Effector memory CD4-positive, alpha-beta T cell (primary cell): ENCODE measurements at places on chromosomes 5 and 9.

- no peak for DNase-seq
Observed at GRCh38 chr5:135477613-135478066, 25.5 kb upstream of the TIFAB start.

DNA sequence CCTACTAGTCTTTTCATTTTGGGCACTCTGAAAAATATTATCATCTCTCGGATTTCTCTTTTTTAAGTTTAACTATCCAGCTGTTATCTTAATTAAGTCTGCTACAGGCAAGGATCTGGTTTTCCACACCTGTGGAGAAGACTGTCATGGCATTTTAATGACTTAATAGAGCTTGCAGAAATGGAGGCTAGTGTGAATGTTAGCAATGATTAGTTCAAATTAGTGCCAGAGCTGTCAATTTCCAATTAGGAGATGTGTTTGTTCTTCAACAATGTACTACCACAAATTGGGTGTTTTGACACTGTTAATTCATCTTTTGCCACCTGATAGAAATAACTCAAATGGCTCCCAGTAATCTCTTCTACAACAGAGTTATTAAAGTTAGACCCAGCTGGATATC, 2023.0 kb upstream of the CDH9 start:
- no peak for DNase-seq

DNA sequence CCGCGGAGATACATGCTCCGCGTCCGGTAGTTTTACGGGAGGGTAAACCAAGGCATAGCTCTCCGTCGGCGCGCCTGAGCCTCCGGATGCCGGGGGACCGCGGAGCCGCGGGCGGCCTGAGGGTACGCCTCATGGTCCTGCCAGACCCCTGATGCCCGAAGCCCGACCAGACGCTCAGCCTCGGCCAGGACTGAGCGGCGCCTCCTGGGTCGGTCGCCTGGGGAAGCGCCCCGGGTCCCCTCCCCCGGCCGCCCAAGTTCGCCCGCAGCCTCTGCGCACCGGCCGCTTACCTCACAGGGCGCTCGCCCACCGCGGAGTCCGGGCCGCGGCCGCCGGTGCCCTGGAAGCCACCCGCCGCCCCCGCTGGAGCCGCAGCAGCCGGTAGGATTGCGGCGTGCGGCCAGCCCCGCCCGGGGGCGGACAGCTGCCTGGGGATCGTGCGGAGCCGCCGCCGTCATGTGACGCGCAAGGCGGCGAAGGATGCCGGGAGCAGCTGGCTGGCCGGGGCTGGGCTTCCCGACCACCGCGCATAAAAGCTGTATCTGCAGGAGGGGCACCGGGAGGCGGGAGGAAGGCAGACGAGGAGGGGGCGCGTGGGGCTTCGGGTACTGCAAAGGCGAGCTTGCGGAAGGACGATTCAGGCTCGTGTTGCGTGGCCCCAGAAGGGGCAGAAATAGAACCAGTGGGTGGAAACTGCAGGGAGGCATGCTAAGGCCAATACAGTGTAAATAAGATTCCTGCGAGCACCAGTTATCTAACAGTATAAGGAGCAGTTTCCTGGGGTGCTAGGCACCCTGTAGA, at the start of gene FBXO10:
TSS of gene FBXO10 (minus strand) at position 460 of the 801 bp plus-strand sequence. CDS start 34,612 bp downstream, outside the sequence.
- DNase-seq: peak; percentile 18

DNA sequence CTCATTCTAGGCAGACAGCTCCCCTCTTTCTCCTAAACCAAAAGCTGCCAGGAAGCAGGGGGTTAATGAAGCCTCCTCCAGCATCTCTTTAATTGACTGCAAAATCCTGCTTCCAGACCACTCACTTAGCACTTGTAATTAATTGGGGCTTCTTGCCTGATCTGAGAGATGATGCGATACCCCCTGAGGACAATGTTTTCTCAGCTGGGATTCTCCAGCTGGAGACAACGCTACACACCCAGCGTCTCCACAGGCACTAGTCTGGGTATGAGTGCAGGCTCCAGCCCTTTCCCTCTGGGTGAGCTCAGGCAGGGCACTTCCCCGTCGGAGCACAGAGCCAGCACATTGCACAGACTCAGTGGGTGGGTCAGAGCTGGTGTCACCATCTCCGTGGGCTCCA, 16.1 kb downstream of the CPLX2 start:
- DNase-seq: no peak

DNA sequence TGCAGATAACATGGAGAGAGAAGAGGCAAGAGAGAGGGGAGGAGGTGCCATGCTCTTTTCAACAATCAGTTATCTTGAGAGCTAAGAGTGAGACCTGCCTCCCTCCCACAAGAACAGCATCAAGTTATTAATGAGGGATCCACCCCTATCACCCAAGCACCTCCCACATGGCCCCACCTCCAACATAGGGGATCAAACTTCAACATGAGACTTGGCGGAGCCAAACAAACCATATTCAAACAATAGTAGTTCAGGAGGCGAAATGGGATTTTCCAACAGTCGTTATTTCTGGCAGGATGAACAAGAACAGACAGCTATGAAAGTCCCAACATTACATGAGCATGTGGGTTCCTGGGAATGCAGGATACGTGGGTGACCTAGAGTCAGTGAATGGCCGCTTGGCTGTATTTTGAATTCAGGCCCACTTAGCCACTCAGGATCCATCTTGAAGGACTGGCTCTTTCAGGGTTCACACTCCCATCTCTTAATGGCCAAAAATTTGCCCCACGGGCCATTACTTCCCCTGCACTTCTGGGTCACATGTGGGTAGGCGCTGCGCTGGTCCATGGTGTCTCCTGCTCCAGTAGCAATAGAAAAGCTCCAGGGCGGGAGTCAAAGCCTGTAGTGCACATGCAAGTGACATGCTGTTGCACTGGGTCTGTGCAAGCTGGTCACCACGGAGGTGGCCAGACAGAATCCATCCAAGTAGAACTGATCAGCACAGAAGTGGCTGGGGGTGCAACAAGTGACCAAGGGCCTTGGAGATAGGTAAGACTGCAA, 7.1 kb upstream of the FAF2 start:
- no peak for DNase-seq

GRCh38 chr9:125396799-125397198, 135.2 kb downstream of the GAPVD1 start:
- no peak for DNase-seq

GRCh38 chr9:94654165-94654894, 15.0 kb upstream of the FBP1 start:
- no peak for DNase-seq

DNA sequence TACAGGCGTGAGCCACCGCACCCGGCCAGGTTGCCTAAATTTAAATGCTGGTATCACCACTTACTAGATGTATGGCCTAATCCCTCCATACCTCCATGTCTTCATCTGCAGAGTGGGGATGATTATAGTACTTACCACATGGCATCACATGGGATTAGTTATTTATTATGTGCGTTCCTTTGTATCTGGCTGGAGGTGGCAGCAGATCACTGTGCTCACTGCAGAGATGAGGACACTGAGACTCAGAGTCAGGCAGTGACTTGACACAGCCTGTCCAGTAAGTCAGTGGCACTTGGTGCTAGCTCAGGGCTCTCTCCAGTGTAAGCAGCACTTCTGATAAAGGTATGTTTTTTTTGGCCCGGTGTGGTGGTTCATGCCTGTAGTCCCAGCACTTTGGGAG, 38.4 kb upstream of the HAND1 start:
- no peak for DNase-seq

DNA sequence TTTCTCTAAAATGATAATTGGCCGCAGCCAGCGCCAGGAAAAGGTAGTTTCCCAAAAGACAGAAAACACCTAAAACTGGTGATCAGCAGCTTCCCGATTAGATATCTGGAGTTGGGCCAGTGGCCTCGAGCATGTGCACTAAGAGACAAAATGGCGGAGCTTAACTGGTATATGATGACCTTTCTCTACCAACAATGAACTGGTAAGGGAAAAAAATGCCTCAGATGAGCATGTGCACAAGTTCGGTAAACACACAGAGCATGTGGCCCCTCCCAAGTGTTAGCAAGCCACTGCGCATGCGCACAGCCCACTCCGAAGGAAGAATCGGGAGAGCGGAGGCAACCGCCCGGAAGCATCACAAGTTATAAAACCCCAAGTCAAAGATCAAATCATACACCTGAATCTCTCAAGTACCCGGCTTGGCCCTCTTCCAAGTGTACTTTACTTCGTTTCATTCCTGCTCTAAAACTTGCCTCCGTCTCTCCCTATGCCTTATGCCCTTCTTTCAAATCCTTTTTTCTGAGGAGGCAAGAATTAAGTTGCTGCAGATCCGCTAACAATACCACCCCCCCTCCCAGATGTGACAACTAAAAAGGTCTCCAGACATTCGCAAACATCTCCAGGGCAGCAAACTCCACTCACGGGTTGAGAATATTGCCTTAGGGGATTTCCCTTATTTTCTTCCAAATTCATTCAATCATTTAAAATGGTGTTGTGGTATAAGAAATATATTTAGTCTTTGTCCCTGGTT, 15.0 kb upstream of the PTBP3 start:
- peak; percentile 19 for DNase-seq

GRCh38 chr5:115657881-115658233, 32.0 kb upstream of the TMED7 start:
- DNase-seq: no peak

DNA sequence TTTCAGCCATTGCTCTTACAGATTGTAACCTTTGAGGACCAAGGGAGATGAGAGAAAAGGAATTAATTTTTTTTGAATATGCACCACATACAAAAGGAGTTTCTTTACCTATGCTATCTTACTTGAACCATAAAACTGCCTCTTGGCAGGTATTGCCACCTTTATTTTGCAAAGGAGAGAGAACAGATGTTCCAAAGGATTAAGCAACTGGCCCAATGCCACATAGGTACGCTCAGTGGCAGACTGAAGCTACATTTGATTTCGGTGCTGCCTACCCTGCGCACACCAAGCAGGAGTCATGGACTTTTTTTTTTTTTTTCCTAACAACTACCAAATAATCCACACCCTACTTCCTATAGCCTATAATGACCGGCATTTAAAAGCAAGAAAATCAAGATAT, 43.1 kb downstream of the SAXO1 start:
- no peak for DNase-seq

- DNase-seq: no peak
Observed at GRCh38 chr5:140875085-140876065, at the start of gene PCDHA12. PCDHA12 (plus strand) TSS chr5:140875308; CDS start chr5:140875473, 165 bp downstream.

DNA sequence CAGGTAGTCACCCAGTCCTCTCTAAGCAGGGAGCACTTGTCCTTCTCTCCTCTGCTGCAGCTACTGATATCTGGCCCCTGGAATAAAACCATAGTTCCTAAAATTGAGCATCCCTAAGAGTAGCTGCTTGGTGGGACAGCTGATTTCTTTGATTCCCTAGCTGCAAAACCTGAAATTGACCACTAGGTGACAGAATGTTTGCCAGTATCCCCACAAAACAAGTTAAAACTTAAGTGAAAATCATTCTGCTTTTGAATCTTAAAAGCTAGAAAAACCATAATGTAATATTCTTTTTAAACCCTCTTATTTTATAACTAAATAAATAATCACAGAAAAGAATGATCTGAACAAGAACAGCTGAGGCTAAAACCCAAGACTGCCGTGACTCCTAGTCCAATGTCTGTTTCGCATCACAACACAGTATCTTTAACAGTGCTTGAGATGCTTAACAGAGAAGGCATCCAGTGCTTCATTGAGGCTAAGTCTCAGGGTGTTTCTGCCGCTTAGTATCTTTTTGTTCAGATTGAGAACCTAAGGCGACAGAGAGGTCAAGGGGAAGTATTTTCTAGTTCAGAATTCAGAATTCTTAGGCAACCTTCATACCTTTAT, 24.4 kb upstream of the TAL2 start:
- DNase-seq: no peak
